Right ventricle myocardium inferior (tissue), 1 donor: ENCODE measurements at places on chromosomes 11 and 22.

- no peak for DNase-seq
These were observed 231.9 kb downstream of the KIRREL3 start for GRCh38 chr11:126768702-126769101.

DNA sequence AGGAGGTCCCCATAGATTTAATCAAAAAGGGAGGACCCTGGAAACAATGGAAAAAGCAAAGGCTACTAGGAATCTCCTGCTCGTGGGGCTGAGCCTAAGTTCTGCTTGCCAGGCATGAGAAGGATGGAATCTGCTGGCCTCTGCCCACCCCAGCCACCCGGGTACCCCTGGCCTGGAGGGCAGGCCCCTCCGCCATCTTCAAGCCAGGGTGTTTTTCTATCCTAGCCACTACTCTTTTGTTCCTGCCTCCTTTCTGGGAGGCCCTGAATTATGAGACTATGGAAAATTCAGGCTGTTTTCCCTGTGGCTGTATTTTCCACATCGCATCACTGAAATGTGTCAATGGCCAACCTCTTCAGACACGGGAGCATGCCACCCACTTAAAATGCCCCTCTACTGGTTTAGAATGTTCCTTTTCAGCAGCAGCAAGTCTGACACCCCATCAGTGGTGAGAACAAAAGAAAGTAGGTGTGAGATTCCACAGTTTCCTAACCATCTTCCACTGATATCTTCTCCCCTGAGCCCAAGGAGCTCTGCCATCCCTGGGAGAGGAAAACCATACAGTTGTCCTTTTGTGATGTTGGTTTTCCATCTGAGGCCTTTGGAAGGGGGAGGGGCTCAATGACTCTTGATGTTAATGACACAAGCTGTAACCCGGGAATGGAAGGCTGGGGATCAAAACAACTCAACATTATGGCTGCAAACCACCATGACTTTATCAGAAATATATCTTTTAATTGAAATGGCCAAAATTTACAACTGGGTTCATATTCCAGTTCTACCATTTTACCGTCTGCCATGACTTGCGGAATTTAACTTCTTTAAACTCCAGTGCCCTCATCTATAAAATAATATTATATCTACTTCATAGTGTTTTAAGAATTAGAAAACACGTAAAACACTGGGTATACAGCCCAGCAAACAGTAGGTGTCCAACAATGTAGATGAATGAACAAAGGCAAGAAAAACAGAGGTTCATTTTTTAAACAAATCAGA, 22.2 kb downstream of the DKK3 start:
- DNase-seq: no peak

DNA sequence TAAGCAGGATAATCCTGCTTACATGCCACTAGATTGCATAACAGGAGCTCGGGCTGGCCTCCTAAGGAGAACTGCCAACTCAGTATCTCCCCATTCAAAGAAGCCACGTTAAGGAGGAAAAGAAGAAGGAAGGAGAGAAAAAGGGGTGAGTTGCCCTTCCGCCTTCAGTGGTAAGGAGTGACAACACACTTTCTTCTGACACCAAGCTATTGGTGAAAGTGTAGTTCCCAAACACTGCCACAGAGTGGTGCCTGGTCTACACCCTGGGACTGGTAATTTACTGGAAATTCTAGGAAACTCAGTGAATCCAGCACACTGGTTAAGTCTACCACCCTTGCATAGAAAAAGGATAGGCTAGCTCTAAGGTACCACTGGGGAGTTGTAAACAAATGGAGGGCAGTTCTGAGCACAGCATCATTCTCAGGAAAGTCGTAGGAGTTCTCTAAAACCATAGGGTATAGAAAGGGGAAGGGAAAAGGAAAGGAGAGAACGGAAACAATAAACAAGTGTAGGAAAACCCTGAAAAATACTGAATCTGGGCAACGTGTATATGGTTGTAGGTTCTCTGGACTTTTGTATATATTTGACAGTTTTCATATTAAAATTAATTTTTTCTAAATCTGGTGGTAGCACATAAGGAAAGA, 58.2 kb downstream of the RRAS2 start:
- no peak for DNase-seq

- no peak for DNase-seq
These were observed 354.9 kb upstream of the FAT3 start for GRCh38 chr11:91869686-91870085.

DNA sequence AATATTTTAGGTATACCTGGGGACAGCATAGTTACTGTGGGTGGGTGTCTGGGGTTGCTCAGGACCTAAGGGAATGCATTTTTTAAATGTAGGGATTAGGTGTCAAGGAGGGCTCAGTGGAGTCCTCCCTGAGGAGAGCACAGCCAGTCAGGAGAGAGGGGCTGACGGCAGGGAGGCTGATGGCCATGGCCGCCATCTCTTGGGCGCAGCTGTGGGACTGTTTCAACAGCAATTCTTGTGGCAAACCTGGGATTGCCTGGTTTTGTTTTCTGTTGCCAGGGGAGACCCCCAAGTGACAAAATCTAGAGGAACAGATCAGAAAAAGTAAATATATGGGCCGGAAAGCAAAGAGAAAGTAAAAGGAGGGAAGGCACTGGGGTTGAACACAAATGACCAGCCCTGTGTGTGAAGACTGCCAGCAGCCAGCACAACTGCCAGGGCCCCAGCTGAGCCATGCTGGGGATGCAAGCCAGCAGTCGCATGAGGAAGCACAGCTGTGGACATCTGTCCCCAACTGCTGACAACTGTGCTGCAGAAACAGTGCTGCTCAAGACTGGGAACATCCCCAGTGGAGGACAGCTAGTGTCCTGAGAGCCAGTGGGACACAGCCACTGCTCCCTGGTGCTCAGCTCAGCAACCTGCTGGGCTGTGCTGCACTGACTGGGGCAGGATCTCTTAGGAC, 10.5 kb downstream of the MIF start:
- peak; percentile 76 for DNase-seq

DNA sequence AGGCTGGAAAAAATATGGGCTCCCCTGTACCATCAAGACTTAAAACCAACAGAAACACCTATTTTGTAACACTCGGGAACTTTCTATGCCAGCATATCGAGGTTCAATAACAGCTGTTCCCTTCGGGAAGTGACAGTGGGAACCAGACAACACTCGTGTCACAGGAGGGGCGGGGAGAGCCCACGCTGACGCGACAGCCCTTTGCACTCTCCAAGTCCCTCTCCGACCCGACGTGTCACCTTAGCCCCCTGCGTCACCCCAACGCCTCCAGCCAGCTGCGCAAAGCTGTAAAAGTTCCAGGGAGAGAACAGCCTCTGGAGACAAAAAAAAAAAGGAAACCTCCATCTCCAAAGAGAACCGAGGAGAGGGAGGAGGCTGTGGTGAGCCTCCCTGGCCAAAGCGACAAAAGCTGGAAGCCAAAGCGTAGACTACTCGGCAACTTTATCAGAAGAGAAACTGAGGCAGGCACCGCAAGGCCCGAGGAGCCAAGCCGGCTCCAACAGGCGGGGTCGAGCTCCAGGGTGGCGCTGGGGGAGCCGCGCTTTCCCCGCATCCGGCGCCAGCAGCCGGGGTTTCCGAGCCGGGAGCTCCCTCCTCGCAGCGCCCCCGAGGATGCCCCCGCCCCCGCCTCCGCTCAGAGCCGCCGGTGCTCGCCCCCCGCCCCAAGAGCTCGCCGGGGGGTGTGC, 751 bp downstream of the ARFGAP3 start:
- DNase-seq: peak; percentile 72

DNA sequence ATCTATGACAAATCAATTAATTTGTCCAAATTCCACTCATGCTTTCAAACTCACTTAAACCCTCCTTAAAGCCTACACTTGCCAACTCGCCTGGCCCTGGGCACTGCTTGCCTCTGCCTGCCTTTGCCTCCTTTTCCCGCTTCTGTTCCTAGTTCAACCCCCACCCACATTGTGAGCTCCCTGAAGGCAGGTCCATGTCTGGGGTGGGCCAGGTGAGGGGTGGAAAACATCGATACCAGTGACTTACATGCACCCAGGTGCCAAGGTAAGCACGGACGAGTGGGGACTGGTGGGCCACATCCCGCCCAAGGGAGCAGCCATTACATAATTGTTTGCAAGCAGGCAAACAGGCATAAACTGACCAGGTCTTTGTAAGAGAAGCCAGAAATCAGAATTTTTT, 146.2 kb downstream of the ST3GAL4 start:
- DNase-seq: peak; percentile 9

- peak; percentile 90 for DNase-seq
These were observed 13.4 kb upstream of the P2RY2 start for GRCh38 chr11:73204711-73205121.
